ENCODE measurements at places on chromosomes 6 and 20.

DNA sequence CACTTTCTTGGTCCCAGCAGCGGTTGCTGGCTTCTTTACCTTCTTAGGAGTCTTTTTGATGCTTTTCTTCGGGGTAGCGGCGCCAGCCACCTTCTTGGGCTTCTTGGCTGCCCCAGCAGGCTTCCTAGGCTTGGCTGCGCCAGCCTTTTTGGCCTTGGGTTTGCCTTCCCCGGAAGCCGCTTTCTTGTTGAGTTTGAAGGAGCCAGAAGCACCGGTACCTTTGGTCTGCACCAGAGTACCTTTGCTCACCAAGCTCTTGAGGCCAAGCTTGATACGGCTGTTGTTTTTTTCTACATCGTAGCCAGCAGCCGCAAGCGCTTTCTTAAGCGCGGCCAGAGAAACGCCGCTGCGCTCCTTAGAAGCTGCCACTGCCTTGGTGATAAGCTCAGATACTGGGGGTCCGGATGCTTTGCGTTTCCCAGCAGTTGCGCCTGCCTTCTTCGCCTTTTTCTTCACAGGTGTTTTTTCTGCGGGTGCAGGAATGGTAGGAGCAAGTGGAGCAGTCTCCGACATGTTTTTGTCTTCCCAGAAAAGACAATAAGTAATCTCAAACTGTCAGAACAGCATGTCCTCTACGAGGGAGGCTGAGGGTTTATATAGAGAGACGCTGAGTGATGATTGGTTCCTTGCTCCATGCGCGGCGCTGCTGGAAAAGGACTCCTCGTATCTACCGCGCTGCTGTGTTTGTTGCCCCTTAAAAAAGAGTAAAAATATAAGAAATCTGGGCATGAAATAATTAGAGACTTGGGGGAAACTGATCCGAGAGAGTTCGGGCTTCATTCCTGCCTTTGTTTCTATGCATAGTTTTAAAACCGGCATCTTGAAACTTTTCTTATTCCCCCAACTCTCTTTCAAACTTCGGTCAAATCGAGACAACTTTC lies 130.3 kb upstream of the BTN3A2 start:
- DNase-seq, result peak; percentile 85

DNA sequence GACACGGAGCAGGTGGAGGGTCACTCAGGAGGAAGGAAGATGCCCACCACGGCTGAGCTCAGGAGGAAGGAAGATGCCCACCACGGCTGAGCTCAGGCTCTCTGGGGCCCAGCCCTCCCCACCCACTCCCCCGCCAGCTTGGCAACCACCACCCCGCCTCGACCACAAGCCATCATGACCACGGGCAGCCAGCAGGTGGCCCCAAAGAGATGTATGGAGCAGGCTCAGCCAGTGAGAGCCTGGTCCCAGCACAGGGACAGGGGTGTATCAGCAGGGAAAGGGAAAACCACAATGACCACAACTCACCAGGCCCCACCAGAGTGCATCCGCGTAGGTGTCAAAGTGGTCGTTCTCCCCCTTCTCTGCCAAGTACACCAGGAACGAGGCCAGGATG lies 30.4 kb downstream of the KCNQ2 start:
- DNase-seq, result peak; percentile 47

- no peak for DNase-seq
These were observed 64.4 kb downstream of the UBE2V1 start for GRCh38 chr20:50048420-50049166.

DNA sequence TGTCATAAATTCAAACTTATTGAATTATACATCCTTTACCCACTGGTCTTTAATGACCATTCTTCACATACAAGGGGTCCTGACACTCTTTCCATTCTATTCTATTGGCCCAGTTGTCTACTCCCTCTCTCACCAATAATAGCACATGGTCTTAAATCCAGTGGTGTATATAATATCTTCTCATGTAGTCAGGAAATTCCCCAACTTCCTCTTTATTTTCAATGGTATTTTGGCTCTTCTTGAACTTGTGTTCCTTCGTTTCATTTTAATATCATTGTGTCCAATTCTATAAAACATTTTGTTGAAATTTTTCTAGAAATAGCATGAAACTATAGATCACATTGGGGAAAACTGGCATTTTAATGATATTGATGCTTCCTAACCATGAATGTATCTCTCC lies 36.8 kb downstream of the PSMB9 start:
- no peak for DNase-seq

DNA sequence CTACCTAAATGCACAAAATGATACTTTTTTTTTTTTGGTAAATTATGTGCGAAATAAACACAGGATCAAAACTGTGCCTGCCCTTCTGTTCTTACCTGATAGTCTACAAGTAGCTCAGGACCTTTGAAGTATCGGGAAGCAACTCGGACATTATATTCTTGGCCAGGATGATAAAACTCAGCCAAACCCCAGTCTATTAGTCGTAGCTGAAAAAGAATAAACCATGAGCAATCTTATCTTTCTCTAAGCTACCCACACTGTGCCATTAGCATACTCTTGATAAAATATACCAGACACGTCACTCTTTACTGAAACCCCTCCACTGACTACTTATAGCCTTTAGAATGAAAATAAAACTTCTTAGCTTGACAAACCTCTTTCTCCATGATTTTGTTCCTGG lies 29.8 kb upstream of the TBC1D20 start:
- DNase-seq, result no peak

GRCh38 chr6:123769431-123769830 lies 34.2 kb upstream of the NKAIN2 start:
- DNase-seq, result no peak

GRCh38 chr6:150566486-150566885 lies 33.2 kb upstream of the PLEKHG1 start:
- no peak for DNase-seq

DNA sequence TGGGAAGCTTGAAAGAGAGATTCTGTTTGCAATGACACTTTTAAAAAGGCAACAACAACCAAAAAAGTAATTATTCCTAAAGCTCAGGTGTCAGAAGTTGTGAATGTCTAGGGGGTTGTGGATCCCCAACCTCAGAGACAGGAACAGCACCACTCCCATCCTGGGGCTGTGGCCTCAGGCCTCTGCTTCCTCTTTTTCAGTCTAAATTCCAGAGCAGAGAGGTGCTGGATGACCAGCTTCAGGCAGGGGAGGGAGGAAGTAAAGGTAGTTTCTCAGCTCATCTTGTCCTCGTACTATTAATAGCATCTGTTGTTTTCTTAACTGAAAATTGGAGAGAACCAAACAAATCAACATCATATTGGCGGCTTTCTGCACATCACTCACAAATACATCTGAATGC lies 8.3 kb downstream of the NT5E start:
- DNase-seq, result no peak

DNA sequence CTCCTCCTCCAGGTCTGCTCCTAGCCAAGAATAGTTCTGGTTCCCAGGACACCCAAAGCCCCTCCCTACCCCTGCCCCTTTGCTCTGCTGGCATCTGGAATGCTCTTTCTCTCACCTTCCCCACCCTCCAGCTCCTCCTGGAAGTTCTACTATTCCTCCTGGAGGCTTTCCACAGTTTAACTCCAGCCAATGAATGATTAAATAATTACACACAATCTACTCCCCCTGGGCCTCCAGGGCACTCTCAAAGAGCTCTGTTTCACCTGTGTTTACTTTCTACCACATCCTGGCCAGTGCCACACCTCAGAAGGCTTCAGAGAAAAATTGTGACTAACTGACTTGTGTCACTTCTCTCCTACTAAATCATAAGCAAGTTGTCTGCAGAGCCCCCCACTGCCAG lies 36.2 kb downstream of the GCM1 start:
- peak; percentile 65 for DNase-seq

DNA sequence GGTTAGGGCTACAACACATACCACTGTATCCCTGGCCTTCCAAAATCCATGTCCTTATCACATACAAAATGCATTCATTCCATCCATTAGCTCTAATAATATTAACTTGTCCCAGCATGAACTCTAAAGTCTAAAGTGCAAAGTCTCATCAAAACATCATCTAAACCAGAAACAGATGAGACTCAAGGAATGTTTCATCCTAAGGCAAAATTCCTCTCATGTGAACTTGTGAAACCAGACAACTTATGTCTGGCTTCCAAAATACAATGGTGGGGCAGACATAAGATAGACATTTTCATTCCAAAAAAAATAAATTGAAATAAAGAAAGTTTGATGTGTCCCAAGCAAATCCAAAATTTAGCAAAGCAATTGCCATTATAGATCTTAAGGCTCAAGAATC lies 257.4 kb downstream of the HTR1B start:
- DNase-seq, result no peak

DNA sequence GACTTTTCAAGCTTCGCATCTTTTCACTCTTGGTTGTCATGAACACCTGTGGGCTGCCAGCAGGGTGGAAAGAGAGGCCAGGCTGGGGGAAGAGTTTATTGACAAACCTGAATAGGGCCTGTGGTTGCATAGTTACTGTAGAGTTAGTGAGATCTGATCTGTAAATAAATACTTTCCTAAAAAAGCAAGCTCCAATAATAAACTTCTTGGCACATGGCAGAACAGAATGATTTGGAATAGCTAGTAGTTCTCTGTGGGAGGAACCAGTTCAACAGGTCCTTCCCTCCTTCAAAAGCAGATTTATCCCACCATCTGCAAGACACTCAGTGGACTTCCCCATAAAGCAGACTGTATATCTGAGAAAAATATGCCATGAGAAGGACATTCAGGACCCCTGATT lies 445.0 kb downstream of the HACE1 start:
- DNase-seq, result no peak

DNA sequence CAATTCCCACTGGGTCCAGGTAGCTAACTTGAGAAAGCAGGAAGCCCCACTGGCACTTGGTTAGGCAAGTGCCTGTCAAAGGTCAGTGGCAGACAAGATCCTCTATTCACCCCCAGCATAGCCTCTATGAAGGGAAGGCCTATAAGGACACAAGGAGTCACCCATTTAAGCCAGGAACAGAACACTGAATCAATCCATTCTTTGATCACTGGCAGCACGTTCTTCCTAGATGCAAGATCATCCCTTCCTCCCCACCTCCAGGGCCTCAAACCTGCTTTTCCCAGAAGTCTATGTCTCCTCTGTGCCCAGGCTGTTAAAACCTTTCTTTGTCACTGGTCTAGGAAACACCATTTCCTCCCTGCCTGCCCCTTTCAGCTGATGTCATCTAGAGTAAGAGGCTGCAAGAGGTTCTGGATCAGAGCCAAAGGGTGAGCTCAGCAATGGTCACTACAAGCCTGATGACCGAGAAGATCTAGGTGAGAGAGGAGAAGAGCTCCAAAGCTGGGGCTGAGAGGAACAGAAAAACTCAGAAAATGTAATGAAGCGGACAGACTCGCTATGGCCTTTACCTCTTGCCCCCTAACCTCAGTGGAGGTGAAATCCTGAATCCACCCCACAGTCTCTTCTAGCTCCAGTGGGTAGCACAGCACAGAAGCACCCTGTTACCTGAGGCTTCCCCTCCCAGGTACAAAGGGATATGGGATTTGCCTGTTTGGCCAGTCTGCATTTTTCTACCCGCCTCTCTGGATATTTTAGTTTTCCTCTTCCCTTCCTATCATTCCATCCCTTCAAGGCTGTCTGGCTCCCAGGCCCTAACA lies 1.8 kb downstream of the GTPBP2 start:
- peak; percentile 88 for DNase-seq

DNA sequence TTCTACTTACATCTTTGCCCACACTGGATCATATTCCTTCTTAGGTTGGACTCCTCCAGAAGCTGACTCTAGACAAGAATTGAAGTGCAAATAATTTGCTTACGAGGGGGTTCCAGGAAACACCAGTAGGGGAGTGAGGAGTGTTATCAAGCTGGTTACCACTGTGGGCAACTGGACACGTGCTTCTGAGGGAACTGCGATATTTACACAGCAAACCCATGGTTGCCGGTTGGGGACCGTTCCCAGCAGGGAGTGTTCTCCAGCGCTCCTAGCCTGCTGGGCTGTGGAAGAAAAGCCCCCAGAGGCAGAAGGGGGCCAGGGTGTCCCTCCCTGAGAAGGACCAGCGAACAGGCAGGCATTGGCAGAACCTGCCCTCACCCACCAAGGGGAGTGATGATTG lies 21.7 kb downstream of the MDFI start:
- no peak for DNase-seq

GRCh38 chr6:35146453-35146852 lies 5.3 kb upstream of the TCP11 start:
- DNase-seq, result no peak

DNA sequence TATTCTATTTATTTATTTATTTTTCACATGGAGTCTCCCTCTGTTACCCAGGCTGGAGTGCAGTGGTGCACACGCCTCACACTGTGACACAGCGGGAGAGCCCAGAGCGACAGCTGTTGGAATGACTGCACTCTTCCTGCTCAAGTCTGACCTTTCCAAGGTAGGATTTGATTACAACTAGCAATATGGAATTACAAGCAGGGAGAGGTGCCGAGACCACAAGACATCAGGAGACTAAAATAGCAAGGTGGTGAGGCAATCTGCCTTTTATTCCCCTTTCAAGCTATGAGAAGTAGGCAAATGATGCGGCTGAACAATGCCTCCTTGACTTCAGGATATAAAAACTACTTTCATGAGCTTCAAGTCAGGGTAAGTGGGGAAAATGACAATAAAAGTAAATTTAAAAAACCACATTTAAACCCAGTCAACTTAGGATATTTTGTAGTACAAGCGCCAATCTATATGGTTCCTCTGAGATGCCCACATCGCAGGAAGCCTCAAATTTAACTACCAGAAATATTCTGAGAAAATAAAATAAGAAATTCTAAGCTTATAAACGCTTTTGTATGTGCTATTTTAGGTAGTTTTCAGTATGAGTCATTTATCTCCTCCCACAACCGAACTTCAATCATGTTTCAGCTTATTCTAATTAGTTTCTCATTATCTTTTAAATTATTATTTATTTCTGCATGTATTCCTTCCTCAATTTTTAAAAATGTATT lies 146.9 kb upstream of the SGK1 start:
- no peak for DNase-seq

- no peak for DNase-seq
These were observed 468.5 kb downstream of the KIF16B start for GRCh38 chr20:16104783-16105182.

GRCh38 chr20:33177866-33178265 lies 9.9 kb downstream of the BPIFA2 start:
- no peak for DNase-seq

DNA sequence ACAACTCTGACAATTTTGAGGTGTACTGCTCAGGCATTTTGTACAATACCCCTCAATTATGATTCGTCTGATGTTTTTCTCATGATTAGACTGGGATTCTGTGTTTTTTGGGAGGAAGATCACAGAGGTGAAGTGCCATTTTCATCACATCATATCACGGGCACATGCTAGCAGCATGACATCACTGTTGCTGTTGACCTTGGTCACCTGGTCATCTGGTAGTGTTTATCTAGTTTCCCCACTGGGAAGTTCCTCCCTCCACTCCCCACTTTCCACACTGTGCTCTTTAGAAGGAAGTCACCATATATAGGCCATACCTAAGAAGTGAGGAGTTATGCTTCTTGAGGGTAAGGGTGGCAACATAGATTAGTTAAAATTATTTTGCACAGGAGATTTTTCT lies 20.8 kb downstream of the GCM2 start:
- no peak for DNase-seq
